T-helper 2 cell treated with Interferon-gamma antibody and Interleukin-4, amounts not matched to agents 5 μg/mL and 100 μg/mL, for 36 hours (primary cell): ENCODE measurements at places on chromosomes 1 and 21.

- no peak overlapping the region for H3K4me3 ChIP-seq
- no peaks in the 10 kb centered on the region for H3K4me1 ChIP-seq
- no peak for DNase-seq
- H3K27ac ChIP-seq: no peak overlapping the region
These were observed 67.3 kb upstream of the WNT4 start for GRCh38 chr1:22210176-22210575.

GRCh38 chr1:217562229-217562878 is 68.5 kb downstream of the GPATCH2 start:
- H3K36me3 ChIP-seq: no peaks in the 10 kb centered on the region
- DNase-seq: no peak

DNA sequence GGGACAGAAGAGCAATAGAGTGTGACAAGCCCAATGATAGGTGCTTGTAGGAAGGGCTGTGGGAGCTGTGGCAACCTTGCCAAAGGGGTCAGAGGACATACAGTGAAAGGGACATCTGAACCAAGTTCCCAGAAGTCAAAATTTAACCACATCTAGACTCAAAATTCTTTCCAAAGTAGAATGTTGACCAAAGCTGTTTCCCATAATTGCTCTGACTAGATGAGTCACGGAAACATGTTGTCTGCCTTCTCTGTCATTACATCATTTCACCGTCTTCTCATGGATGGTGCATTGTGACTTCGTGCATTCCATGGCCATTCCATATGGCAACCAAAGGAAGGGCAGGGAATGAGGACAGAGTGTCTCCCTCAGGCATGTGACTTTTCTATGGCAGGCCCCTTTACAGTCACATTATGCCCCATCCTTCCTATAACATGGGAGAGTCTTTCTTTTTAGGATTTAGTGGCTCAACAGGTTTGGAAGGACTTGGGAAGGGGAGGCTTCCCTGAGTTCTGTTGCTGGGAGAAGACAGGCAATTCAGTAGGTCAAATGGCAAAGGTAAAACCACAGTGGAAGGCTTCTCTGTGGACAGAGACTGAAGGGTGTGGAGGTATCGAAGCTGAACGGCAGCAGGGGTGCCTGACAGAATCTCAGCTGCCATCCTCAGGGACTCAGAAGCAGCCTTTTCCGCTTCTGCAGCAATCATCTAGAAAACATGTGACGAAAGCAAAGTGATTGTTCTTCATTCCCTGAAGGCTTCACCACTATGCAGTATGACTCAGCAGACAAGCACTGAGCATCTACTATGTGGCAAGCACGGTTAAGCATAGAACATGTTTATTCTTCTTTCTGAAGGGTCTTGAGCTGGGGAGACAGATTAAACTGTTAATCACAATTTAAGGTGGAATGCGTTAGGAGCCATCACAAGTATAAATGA is 24.7 kb downstream of the NPHS2 start:
- no peak overlapping the region for H3K27ac ChIP-seq
- no peaks in the 10 kb centered on the region for H3K36me3 ChIP-seq
- H3K4me3 ChIP-seq: no peak overlapping the region
- H3K4me1 ChIP-seq: no peaks in the 10 kb centered on the region
- no peaks in the 10 kb centered on the region for H3K27me3 ChIP-seq

DNA sequence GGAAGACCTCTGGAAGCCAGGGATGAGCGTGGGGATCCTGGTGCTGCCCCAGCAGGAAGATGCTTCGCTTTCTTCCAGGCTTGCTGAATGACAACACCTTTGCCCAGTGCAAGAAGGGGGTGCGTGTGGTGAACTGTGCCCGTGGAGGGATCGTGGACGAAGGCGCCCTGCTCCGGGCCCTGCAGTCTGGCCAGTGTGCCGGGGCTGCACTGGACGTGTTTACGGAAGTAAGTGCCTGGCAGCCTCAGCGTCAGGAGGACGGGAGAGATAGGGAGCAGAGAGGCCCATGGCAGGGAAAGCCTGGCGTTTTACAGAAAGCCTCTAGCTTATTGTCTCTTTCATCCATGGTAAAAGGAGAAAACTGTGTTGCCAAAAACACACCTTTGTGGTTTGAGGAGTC is 23.5 kb downstream of the PHGDH start:
- H3K4me3 ChIP-seq: no peak overlapping the region
- DNase-seq: no peak
- no peak overlapping the region for H3K27ac ChIP-seq
- H3K4me1 ChIP-seq: no peaks in the 10 kb centered on the region
- H3K27me3 ChIP-seq: no peaks in the 10 kb centered on the region

DNA sequence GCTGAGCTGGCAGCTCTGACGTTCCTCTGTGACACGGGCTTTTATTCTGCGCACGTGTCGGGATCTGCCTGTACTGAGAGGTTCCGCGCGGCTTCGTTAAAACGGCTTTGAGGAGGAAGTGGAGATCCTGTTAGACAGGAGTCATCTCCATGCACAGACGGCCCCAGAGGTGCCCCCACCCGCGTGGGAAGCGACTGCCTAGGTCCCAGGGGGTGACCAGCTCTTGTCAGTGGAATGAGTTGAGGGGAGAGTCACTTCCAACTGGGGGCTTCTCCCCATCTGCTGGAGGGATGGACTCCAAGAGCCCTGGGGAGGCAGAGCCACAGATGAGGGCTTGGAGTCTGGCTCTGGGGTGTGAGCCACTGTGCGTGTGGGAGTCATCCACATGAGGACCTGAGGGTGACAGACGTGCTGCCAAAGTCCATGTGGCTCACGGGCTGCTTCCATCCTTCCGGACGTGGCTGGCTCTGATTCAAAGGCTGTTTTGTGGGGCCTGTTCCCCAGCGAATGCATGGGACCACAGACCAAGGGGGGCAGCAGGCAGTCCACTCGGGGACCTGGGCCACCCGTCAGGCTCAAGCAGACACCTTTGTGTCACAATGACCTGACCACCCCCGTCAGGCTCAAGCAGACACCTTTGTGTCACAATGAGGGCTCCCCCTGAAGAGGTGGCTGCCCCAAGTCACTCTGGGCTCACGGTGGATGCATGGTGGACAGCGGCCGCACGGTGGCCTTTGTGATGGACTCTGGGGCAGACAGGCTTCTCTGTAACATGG is 26.8 kb downstream of the PTTG1IP start:
- H3K27ac ChIP-seq: peak overlapping the region; percentile 62
- H3K36me3 ChIP-seq: peaks cover 22% of the 10 kb centered on the region
- H3K27me3 ChIP-seq: peaks cover 4% of the 10 kb centered on the region
- H3K4me1 ChIP-seq: peaks cover 15% of the 10 kb centered on the region
- peak overlapping the region; percentile 63 for H3K4me3 ChIP-seq

DNA sequence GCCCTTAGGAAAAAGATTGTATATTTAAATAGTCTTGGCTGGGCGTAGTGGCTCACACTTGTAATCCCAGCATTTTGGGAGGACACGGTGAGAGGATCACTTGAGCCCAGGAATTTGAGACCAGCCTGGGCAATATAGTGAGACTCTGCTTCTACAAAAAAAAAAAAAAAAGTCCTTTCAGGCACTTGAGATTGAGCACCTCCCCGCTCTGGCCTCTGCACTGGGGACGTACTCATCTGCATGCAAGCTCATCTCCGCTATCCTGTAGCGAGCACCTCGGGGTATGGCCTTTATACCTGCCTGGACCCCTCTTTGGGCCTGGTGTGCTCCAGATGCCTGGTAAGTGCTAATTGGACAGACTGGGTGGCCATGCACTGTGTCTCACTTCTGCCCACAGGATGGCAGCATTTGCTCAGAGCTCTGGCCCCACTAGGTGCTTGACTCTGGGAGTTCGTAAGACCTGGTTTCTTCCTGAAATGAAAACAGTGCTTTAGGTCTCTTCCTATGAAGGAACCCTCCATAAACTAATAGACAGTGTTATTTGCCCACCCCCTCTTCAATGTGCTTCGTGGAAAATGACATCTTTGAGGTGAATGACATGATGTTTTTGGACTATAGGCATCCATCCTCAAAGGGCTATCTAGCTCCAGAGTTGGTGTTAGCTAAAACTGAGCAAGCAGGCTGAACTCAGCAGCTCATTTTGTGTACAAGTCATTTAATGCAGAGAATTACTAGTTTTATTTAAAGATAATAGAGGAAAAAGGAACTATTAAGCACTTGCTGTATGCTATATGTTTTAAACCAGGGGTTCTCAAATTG is 61.7 kb upstream of the ADAR start:
- H3K27ac ChIP-seq: no peak overlapping the region
- no peak overlapping the region for H3K4me3 ChIP-seq
- DNase-seq: peak; percentile 69
- no peaks in the 10 kb centered on the region for H3K27me3 ChIP-seq
- no peaks in the 10 kb centered on the region for H3K36me3 ChIP-seq

DNA sequence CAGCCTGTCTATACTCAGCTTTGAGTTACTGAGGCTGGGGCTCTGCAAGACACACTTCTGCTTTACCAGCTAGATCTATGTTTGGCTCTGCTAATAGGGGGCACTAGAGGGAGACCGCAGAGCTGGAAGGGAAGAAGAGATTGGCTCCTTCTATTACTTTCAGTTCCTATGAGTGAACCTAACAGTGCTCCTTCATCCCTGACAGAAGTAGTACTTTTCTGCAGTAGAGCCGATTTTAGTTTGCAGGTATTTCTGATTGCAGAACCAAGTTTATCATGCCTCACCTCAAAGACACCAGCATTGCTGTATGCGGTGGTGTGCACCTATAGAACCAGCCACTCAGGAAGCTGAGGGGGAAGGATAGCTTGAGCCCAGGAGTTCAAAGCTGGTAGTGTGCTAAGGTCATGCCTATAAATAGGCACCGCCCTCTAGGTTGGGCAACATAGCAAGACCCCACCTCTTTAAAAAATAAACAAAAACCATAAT is 5.7 kb upstream of the ZDHHC18 start:
- no peak overlapping the region for H3K27ac ChIP-seq
- H3K27me3 ChIP-seq: no peaks in the 10 kb centered on the region
- DNase-seq: no peak
- H3K4me3 ChIP-seq: peak overlapping the region; percentile 49
- peaks cover 13% of the 10 kb centered on the region for H3K4me1 ChIP-seq

- no peaks in the 10 kb centered on the region for H3K36me3 ChIP-seq
- no peak overlapping the region for H3K4me3 ChIP-seq
- no peaks in the 10 kb centered on the region for H3K4me1 ChIP-seq
- no peak overlapping the region for H3K27ac ChIP-seq
- no peak for DNase-seq
These were observed 141.3 kb upstream of the ADAMTS5 start for GRCh38 chr21:27108228-27108627.

DNA sequence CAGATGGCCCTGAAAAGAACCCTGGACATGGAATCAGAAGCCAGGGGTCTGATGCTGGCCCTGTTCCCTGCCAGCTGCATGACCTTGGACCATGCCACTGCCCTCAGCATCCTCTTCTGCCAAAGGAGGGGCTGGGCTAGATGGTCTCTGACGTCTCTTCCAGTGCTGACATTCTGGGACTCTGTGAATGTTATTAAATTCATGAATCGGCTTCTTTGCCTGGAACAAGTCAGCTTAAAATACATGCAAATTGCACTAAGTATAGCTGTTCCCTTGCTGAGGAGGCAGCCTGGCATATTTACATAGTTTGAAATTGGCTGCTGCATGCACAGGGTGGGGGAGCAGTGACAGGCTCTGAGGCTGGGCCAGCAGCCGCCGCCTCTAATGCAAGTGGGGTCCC is 23.8 kb downstream of the KCNA2 start:
- H3K36me3 ChIP-seq: no peaks in the 10 kb centered on the region
- H3K27me3 ChIP-seq: peaks cover 19% of the 10 kb centered on the region
- H3K4me3 ChIP-seq: no peak overlapping the region
- no peak overlapping the region for H3K27ac ChIP-seq
- no peaks in the 10 kb centered on the region for H3K4me1 ChIP-seq

GRCh38 chr1:201876148-201876818 is 12.4 kb upstream of the SHISA4 start:
- H3K4me3 ChIP-seq: no peak overlapping the region
- peaks cover 45% of the 10 kb centered on the region for H3K36me3 ChIP-seq
- H3K27ac ChIP-seq: no peak overlapping the region
- H3K4me1 ChIP-seq: no peaks in the 10 kb centered on the region

DNA sequence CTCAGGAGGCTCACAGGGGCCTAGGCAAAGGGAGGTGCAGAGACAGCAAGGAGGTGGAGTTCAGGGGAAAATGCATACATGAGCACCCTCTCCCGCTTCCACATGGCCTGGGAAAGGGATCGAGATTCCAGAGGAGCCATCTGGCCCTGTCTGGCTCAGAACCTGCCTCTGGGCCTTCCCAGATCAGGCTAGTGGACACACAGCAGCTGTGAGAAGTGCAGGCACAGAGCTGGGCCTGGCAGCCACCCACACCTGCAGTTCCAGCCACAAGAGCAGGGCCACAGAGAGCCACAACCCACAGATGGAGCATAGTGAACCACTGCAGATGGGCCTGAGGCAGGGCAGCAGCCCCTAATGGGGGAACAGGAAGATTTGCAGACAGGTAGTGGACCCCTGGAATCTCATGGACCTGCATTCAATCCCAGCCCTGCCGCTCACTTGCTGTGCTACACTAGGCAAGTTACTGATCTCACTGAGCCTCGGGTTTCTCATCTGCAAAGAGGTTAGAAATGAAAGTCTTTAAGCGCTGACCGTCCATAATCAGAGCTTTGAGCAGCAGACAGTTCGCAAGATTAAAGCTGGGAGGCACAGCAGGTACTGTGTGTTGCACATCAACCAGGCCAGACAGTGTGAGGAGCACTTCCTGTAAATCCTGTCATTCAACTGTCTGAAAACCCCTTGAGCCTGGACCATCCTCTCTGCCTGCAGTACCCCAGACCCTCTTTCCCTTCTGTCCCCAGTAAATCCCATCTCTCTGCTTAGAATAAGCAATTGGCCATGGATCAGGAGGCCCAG is 58.0 kb downstream of the MATN1 start:
- H3K27ac ChIP-seq: no peak overlapping the region
- H3K36me3 ChIP-seq: no peaks in the 10 kb centered on the region
- no peaks in the 10 kb centered on the region for H3K4me1 ChIP-seq
- no peak for DNase-seq

GRCh38 chr1:69491416-69491815 is 76.3 kb upstream of the LRRC7 start:
- no peaks in the 10 kb centered on the region for H3K27me3 ChIP-seq
- H3K4me3 ChIP-seq: no peak overlapping the region
- H3K27ac ChIP-seq: no peak overlapping the region
- no peaks in the 10 kb centered on the region for H3K36me3 ChIP-seq
- no peak for DNase-seq

GRCh38 chr1:109295712-109296415 is 10.9 kb downstream of the MYBPHL start:
- DNase-seq: no peak
- no peak overlapping the region for H3K4me3 ChIP-seq
- H3K27ac ChIP-seq: no peak overlapping the region
- peaks cover 5% of the 10 kb centered on the region for H3K4me1 ChIP-seq
